ENCODE measurements at places on chromosomes 1 and 21.

DNA sequence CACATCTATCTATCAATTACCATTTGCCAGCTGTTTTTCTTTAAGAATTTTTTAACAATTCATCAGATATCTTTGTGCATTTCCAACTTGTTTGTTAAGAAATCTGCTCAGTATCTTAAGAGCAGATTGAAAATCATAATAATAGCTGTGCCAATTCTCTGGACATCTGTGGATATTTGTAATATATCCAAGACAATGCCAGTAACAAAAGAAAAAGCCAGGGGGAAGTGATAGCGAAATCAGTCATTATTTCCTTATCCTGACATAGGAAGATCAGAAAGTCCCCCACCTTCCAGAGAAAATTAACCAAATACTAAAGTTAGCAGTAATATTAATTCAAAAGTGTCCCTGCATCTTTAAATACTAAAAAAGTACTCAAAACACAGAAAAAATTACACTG lies 217.1 kb downstream of the RERE start:
- DNase-seq, result no peak

GRCh38 chr1:151540982-151541377 lies 871 bp downstream of the TUFT1 start:
- no peak for DNase-seq

DNA sequence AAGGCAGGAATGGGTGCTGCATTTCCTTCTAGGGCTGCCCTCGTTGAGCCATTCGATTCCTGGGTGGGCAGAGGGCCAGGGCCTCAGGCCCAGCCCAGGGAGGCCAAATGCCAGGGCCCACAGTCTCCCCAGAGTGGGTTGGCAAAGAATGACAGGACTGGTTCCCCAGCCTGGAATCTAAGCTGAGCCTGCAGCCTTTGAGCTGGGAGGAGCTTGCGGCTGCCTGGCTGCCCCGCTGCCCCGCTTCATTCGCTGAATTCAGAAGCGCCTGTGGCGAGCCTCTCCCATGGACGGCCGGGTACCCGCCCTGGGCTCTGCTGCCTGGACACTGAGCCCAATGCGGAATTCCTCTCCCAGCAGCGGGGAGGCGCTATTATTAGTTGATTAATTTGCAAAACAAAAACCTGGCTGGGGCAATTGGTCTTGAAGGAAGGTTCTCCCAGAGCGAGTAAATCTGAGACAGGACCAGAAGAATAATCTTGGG lies 32.3 kb upstream of the TARDBP start:
- no peak for DNase-seq

DNA sequence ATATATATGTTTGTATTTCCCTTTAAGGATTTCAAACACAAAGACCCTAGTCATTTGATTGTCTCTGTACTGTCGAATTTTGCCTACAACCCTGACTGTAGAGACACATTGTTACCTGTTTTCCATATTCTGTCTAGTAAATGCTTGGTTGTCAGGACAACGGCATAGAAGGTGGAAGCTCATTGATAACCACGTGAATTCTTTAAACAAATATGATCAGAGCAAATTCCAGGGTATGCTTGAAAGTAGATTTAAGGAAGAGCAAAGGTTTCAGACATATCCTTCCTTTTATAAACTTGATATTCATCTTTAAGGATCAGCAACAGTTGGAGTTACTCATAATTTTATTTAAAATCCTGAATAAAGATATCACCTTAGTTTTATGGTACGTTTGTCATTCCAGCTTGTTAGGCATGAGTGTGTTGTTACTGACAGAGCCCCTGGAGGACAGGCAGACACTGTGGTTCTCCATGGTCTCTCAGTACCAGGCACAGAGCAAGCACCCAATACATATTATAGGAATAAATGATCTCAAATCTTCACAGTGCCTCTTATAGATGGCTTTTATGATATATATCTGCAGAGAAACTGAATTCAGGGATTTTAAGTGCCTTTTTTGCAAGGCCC lies 203.2 kb downstream of the FGGY start:
- DNase-seq, result no peak

DNA sequence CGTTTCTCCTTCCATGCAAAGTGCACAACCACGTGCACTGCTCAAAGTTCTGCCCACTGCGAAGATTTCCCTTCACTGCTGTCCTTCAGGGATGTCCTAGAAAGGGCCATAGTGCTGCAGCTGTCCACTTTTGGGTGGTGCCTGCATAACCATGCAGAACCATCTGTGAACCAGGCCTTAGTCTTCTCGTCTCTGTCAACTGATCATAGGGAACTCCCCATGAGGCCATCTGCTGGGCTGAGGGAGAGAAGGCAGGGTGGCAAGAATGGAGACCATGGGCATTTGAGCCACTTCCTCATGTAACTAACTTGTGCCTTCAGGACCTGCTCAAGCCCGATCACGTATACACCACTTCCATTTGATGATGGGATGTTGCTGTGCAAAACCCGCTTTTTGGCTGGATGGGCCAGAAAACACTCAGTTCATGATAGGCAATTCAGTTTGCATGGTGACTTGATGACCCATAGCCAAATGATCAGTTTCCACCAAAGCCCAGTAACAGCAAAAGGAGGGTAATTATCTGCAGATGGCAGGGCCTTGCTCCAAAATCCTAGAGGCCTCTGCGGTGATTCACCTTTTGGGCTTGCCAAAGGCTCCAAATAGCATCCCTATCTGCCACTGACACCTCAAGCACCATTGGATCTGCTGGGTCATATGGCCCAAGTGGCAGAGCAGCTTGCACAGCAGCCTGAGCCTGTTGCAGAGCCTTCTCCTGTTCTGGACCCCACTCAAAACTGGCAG lies 9.5 kb downstream of the ST6GALNAC5 start:
- DNase-seq, result no peak

GRCh38 chr1:160358073-160358472 lies 8.8 kb upstream of the NHLH1 start:
- DNase-seq, result no peak

GRCh38 chr1:85596947-85597346 lies 16.4 kb downstream of the CCN1 start:
- no peak for DNase-seq

DNA sequence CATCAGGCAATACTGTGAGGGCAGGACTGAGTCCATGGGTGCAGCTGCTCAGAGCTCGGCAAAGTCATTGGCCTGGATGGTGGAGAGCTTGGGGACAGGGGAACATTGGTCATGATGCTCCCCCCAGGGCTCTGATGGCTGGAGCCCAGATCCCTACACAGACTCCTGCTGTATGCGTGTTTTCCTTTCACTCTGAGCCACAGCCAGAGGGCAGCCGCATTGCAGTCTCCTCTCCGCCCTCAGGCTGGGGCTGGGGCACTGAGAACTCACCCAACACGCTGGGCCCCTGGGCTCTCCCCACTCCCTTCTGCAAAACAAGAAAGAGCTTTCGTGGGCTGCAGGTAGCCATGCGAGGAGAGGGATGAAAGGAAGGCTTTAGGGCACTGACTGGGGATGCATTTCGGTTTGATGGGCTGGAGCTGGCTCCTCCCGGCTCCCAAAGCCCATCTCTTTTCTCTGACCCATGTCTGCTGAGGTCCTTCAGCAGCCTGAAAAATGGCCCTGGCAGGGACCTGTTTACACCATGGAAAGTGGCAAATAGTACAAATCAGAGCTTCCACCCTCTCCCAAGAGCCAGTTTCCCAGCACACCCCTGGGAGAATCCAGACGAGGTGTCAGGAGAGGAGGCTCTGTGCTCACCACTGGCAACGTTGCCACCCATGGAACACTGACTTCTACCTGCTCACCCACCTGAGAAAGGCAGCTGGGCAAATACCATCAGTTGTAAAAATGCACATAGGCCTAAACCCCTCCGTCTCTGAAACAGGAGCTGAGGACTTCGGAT lies 43.8 kb downstream of the CAPN2 start:
- DNase-seq, result no peak

DNA sequence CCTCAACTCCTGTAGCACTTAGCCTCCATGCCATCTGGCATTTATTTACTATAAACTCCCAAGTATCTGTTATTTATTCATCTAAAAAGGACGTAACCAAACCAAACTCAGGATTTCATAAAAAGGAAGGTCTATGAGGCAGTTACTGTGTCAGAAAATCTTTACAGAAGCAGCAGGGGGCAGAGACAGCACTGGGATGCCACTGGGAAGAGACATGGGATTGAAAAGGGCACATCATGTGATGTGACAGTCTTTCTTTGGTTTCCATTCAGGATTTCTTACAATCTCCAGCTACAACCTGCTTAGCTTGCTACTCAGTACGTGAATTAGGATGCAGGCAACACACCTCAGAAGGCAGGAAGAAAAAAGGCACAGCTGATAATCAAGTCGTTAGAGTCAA lies 31.2 kb downstream of the SPRTN start:
- no peak for DNase-seq

- DNase-seq, result peak; percentile 70
Measured at GRCh38 chr1:906600-907420, 16.9 kb upstream of the SAMD11 start.

DNA sequence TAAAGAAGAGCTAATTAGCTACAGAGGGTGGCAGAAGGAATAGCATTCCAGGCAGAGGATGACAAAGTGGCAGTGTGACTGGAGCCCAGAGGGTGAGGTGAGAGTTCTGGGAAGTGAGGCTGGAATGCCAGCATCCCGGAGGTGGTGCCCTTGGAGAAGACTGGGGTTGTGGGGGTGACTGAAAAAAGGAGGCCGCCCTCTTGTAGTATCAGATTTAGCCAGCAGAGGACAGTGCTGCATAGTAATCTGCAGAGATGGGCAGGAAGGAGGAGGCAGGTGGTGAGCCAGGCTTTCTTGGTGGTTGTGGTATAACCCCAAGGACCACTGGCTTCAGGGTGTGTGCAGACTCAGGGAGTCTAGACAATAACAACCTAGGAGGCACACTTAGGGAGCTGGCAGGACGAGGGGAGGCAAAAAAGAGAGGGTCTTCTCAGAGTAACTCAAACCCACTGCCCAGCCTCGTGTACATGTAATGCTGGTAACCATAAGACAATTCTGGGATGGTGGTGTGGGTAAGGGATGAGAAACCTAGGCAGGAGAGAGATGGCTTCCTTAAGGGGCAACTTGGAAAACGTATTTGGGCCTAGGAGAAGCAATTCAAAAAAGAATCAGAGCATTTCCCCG lies 30.5 kb downstream of the MROH7 start:
- peak; percentile 54 for DNase-seq

- peak; percentile 4 for DNase-seq
Measured at GRCh38 chr1:183804916-183805841, at the start of gene RGL1. TSS of gene RGL1 (plus strand) at chr1:183805120. CDS start at chr1:183805298, 178 bp downstream.

GRCh38 chr1:241994171-241994570 lies 4.7 kb downstream of the MAP1LC3C start:
- DNase-seq, result no peak

DNA sequence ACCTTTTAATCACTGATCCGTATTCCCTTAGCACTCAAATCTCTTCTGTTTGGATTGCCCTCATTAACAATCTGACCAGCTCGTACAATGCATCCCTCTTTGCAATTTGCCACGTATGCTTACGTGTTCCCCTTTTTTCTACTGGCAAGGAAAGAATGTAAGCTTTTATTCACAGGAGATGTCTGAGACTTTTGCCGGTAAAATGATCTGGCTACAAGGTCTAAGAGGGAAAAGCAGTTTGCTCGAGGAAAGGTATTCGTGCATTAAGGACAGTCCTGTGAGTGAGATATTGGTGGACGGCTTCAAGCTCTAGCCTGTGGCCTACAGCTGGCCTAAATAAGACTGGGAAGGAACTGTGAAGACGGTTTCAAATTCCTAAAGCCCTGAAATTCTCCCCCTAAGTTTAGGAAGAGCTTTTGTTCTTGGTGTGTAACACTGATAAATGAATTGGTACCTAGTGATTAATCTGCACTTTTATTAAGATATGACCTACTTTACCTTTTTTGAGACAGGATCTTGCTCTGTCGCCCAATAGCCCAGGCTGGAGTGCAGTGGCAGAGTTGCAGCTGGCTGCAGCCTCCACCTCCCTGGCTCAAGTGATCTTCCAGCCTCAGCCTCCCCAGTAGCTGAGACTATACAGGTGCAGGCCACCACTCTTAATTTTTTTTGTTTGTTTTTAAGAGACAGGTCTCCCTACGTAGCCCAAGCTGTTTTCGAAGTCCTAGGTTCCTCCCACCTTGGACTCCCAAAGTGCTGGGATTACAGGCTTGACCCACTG lies 895 bp upstream of the UBR4 start:
- peak; percentile 35 for DNase-seq

- DNase-seq, result no peak
Measured at GRCh38 chr21:32537569-32537881, 47.8 kb downstream of the TCP10L start.

DNA sequence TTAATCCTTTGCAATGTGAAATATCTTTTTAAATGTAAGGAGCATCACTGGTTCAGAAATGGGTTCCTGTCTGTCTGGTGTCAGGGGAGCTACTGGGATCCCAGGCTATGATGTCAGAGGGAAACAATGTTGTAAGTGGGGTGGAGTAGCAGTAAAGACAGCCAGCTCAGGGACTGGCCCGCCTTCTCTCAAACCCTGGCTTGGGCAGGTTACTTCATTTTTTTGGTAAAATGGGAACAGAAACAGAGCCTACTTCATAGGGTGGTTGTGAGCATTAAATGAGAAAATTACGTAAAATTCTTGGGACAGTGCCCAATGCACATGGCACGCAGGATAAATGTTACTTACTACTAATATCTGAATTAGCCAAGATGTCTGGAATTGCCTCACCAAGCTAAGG lies 30.7 kb upstream of the IL20 start:
- no peak for DNase-seq

GRCh38 chr1:200786788-200787187 lies 48.1 kb downstream of the CAMSAP2 start:
- DNase-seq, result no peak

GRCh38 chr1:240967070-240967724 lies 355.2 kb upstream of the GREM2 start:
- no peak for DNase-seq

GRCh38 chr1:241776911-241777310 lies 71.1 kb upstream of the EXO1 start:
- no peak for DNase-seq

DNA sequence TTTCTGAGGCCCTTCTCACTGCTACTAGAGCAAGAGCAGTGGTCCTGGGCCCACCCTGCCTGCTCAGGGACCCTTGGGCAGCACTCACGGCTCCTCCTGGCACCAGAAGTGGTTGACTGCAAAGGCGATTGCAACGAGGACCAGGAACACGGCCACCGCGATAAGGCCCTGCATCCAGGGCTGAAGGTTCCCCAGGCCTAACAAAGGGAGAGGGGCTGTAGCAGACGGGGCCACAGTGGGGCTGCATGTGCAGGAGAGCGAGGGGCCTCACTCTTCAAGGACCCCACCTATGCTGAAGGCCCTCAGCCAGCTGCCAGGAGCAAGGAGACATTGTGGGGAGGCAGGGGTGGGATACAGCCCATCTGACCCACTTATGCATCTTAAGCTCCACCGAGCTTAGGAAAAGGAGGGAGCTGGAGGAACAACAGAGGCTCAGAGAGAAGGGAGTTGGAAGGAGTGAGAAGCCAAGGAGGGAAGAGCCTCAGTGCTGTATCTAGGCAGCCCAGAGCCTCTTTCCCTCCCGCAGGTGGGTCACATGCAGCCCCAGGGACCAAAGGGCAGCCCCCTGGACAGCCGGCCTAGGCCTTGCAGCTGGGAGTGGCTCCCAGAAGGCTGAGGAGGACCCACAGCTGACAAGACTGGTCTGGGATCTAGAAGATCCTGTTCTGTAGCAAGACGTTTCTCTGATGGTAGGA lies 2.5 kb downstream of the PDZK1IP1 start:
- no peak for DNase-seq

Data from hematopoietic multipotent progenitor cell treated with erythropoietin and hydrocortisone succinate and interleukin-3 and kit ligand, for 8 days (in vitro differentiated cells).